ENCODE measurements at places on chromosomes 5 and 9.
A peak's percentile ranks its signal among the peaks of the same experiment; 100 is the strongest.

GRCh38 chr9:96751815-96752214 is 26.1 kb downstream of the ZNF510 start:
- DNase-seq: no peak

DNA sequence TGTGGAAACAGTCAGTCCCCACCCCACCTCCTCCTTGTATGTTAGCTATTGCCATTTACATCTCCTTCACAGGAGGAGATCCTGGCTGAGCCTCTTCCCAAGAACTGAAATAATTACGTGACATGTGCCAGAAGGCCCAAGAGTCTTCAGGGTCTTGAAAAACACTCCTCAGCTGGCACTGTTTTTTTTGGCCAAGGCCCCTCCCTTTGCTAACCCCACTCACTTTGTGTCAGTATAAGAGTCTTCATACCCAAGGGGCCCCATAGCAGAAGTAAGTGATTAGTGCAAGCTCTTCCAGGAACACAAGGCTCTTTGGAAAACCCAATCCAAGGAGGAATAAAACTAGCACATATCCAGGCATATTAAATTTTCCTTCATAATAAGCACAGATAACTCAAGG is 5.7 kb upstream of the LARP1 start:
- peak; percentile 21 for DNase-seq

GRCh38 chr5:150278046-150278730 is 11.4 kb downstream of the CAMK2A start:
- DNase-seq: peak; percentile 24

DNA sequence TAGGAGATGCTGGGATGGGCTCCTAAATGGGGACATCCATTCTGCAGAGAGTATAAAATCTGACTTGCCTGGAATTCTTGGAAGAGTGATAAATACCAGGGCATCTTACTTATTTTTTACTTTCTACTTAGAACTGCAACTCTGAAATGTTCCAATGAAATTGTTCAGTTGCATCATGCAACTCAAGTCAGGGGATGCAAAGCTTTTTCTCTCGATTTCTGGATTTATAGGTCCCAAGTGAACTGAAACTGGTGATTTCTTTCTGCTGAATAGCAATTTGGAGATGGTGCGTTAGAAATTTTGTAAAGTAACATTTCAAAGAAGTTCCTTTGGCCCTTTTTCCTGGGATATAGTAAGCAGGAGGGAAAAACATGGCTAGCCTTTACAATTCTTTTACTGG is 238.4 kb upstream of the CD180 start:
- DNase-seq: no peak

DNA sequence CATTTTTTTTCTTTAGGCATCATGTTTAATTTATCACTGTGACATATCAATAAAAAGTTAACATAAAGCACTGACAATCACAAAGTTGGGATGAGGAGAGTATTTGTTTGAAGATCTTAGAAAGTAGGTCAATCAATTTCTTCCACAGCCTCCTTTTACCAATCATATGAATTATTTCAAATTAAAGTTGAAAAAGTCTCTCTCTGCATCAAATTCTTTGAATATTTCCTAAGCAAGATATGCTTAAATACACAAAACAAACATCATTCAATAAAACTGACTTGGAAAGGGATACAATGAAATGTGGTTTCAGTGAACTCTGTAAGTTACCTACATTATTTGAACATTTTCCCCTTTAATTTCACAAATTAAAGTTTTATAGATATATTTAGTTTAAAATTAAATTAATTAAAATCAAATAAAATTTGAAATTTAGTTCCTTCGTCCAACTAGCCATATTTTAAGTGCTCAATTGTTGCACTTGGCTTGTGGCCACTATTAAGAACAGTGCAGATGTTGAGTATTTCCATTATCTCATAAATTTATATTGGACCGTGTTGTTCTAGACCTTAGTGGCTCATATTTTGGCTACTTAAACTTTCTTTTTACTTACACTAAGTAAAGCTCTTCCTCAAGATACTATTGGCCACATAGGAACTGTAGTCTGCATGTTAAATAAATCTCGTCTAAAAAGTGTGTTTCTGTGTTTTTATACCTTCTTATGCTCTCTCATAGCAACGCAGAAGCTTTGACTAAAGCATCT is 949.7 kb upstream of the NUDT12 start:
- no peak for DNase-seq

GRCh38 chr9:11039006-11039405 is 426.2 kb upstream of the PTPRD start:
- DNase-seq: no peak

DNA sequence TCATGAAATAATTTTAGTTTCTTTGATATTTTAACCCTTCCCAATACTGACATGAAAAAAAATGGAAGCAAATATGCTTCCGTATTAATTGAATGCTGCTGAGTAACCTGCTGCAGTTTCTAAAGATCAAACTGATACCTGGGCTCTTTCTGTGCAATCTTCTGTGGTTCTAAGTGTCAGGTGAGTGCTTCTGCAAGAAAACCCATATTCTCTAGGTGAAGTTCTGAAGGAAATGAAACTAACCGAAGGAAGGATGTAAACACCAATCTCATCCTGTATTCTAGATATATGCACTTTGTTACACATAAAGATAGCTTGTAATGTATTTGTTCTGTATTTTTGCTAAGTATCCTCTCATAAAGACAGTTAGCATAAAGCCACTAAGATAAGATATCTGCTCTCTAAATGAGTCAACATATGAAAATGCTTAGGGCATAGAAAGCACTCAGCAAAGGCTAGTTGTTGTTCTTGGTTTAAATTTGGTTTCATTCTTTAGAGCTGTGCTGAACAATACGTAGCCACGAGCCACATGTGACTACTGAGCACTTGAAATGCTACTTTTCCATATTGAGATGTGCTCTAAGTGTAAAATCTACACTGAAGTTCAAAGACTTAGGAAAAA is 52.0 kb downstream of the ITGA2 start:
- peak; percentile 57 for DNase-seq

DNA sequence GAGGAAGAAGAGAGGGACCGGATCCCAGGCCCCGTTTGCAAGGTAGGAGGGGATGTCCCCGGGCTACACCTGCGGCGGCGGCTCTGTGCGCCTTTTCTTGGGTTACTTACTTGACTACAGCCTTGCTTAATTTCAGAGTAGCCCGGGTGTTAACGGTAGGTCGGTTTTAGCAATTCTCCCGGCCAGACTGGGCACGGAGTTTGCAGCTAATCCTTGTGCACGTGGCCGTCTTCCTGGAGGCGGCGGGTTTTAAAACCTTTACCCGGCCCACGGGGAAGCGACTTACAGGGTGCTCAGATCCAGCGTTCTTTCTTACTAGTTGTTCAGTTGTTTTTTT is 313 bp downstream of the BRIX1 start:
- DNase-seq: no peak

- no peak for DNase-seq
Measured at GRCh38 chr9:71202931-71203330, 81.5 kb upstream of the TRPM3 start.

GRCh38 chr5:149939546-149939945 is 5.0 kb downstream of the PDE6A start:
- peak; percentile 22 for DNase-seq

DNA sequence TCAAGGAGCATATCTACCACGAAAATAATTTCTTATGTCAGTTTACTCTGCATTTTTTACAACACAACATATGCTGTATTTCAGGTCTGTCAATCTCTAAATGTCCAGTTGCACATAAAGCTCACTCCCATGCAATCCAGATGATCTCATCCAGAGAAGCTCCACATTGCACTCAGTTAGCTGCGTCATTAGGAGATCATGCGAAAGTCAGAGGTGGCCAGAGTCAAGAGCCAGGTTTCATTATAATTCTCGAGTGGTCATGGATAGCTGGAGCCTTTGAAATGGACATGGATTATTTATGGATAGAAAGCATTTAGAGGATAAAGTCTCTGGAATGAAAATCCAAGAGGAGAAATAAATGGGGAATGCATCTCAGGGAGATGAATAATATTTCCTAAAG is 232.3 kb downstream of the GAS1 start:
- peak; percentile 71 for DNase-seq

GRCh38 chr5:179833056-179833708 is 12.5 kb downstream of the SQSTM1 start:
- no peak for DNase-seq

DNA sequence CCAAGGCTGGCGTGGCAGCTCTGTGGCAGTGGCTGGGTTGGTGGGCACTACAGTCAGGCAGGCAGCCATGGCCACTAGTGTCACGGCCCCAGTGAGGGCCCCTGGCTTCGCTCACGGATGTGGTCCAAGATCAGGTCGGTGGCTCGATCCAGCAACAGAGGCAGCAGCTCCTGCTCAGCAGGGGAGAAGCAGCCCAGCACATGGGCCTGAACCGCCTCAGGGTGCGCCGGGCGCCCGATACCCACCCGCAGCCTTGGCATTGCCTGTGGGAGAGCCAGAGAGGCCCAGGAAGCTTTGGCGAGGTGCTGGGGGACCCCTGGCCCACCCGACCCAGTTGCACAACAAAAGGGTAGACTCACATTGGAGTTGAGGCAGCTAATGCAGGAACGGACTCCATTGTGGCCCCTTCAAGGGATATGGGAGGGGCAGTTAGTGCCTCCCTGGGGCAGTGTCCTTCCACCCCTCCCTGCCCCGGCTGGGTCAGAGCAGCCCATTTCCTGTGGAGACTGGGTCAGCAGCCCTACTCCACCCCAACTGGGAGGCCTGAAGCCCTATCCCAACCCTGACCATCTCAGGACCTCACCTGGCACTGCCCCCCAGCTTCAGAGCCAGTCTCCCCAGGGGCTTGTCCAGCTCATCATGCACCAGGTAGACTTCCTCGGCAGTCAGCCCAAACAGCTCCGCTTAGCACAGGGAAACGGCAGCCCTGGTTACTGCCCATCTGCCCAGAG is 1.3 kb downstream of the PTRH1 start:
- DNase-seq: no peak

GRCh38 chr9:128881884-128882676 is at the start of the genes KYAT1 and LRRC8A:
Gene KYAT1 (minus strand): TSS chr9:128881950. CDS start chr9:128845405, 36,545 bp downstream.
Gene LRRC8A (plus strand): TSS chr9:128882133. CDS start chr9:128907165, 25,032 bp downstream.
- peak; percentile 95 for DNase-seq

- no peak for DNase-seq
Measured at GRCh38 chr5:148792744-148793143, 33.7 kb upstream of the ADRB2 start.

DNA sequence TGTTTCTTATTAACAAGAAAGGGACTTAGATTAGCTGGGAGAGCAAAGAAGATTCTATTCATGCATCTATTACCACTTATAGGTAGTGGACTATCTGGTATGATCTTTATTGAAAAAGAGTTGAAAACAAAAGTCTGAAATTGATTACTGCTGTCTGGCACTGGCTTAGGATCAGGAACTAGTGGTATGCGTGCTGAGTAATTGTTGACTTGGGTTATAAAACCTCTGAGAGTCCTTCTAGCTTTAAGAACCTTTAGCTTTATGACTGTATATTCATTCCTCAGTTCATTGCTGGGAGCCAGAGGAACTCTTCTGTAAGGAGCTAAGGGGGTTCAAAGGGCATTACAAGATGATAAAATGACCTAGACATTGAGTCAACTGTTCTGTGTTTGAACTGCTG is 7.6 kb downstream of the SLC1A1 start:
- DNase-seq: peak; percentile 42

GRCh38 chr9:132982458-132982857 is 4.0 kb downstream of the GFI1B start:
- DNase-seq: no peak

DNA sequence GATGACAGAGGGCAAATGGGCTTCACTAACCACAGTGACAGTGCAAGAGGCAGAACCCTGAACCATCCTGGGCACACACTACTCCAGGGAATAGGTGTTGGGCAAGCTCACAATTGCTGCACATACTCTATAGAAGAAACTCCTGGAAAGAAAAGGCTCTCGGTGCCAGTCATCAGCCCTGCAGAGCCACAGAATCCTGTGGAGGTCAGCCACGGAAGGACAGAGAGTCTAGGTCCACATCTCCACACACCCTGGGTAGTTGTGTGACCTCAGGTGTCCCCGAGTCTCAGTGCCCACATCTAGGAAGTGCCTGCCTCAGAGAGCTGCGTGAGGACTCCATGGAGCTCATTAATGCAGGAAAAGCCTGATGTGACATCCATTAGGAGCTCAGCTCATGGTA is 16.0 kb upstream of the ANGPTL2 start:
- no peak for DNase-seq

DNA sequence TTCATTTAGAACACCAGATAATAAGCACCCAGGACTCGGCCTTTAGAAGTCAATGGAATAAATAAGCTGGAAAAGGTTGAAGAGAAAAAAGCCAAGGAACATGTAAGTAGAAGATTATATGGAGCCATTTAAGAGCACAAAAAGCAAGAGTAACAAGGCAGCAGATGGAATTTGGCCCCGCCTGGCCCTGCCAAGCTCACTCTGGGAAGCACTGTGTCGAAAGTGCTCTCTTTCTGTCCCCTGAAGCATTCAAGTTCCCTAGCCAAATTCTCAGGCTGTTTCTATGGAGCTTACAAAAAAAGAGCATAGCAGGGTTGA is 73.0 kb upstream of the GPR151 start:
- DNase-seq: no peak

- peak; percentile 23 for DNase-seq
Measured at GRCh38 chr5:106522296-106522695, 1148.4 kb downstream of the EFNA5 start.

DNA sequence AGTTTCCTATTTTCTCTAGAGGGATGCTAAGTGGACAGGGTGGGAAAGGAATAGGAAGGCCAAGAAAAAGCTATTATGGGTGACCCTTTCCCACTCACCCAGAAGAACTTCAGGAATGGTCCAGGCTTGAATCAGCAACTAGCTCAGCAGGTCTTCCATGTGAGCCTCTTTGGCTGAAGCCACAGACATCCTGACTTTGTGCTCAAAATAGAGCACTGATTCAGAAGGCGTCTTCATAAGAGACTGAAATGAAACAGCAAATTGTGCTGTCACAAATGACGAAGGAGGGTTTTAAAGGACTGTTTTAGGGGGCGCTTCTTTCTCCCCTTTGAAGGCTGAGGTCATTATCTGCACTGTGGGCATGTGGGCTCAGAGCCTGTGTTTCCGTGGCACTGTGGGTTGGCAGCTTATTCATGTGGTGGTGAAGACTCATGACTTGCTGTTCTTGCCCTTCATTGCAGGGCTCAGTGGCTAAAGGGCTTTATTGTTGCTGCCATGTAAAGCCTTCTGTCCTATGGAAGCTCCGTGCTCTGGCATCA is 65.8 kb upstream of the NFIL3 start:
- DNase-seq: peak; percentile 59

DNA sequence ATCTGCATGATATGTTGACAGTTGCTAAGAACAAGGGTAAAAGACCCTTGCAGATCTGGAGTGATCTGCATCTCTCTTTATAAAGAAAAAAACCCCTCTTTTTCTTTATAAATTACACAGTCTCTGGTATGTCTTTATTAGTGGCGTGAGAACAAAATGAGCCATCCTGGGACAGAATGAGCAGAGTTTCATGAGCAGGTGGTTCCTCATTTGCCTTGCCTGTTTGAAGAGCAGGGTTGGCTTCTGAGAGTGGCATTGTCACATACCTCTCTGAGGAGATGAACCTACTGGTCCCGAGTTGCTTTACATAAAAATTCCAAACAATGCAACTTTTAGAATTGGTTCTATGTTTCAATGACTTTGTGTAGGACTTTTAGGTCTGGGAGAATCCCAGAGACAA is 94.3 kb downstream of the INSYN2B start:
- no peak for DNase-seq

DNA sequence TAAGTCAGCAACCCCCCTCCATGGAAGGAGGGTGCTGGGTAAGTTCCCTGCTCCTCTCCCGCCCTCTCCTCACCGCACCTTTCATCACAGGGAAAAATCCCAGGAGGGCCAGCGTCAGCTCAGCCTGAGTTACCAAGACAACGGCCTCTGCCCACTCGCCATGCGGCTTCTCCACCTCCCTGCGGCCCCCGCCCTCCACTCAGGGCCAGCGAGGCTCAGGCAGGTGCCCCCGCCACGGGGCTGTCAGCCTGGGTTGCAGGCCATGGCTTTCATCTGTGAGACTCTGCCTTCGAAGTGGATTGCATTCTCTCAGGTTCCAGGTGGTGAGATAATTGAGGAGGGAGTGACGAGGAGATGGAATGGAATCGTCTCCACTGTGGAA is 27.2 kb upstream of the LAMC3 start:
- no peak for DNase-seq

Data from cardiac fibroblast (primary cell).